ENCODE measurements at places on chromosomes 11 and 22.

DNA sequence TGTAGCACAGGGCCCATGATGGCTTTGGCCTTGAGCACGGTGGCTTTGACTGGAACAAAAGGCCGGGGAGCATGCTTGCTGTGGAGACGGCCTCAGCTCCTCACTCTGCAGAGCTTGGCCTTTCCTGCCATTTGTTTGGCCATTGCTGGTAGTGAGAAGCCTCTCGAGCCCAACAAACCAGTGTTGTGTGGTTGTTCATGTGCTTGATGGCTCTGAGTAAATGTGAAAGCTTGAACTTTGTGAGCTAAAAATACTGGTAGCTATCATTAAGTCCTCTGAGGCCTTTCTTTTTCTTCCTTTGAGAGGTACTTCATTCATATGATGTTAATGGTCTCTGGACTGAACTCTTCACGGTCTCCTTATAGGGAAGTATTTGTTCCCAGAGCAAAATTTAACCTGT, 39.6 kb downstream of the NAT10 start:
- DNase-seq = no peak

DNA sequence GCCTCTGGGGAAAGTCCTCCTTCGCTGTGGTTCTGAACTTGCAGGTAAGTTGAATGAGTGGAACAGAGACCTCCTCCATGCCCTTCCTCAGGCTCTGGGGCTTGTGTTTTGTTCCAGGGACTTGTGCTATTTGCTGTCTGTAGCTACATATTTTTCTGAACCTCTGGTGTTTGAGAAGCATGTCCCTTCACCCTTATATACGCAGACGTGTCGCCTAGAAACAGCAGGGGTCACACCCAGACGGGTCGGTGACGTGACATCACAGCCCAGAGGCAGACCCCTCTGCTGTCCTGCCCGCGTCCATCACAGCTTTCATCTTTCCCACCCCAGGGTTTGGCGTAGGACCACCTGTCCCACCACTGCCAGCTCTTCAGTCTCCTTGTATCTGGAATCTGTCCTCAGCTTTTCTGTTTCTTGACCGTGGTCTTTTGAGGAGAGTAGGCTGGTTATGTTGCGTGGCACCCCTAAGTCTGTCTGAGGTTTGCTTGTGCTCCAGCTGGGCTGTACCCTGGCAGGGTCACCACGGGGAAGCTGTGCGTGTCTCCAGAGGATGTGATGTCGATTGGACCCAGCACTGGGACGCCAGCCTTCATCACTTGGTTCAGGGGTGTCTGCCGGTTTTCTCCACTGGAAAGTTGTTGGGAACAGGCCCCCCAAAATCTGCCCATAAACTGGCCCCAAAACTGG, 13.4 kb upstream of the MUC5B start:
- DNase-seq = no peak

GRCh38 chr11:27618281-27618915, 81.9 kb downstream of the BDNF start:
- no peak for DNase-seq

DNA sequence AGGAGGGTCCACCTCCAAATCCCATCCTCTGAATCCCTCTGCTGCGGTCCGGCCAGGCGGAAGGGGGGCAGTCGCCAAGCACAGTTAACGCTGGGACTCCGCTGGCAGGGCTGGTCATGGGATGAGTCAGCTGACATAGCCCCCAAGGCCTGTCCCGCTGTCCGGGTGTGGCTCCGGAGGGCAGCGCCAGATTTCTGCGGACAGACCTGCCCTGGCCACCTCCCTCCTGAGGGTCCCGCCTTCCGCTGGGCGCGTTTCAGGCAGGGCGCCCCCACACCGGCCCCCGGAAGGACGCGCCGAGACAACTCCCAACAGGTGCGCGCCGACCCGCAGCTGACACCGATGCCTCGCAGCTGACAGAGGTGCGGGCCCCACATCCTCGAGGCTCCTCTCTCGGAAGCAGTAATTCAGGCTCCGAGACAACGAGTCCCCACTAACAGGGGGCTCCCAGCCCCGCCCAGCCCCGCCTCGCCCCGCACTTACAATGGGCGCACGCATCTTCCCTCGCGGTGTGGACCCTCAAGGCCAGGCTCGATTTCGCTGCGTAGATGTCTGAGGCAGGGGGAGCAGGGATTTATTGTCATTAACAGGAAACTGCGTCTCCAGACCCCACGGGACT, 607 bp downstream of the PLAAT3 start:
- peak; percentile 46 for DNase-seq

DNA sequence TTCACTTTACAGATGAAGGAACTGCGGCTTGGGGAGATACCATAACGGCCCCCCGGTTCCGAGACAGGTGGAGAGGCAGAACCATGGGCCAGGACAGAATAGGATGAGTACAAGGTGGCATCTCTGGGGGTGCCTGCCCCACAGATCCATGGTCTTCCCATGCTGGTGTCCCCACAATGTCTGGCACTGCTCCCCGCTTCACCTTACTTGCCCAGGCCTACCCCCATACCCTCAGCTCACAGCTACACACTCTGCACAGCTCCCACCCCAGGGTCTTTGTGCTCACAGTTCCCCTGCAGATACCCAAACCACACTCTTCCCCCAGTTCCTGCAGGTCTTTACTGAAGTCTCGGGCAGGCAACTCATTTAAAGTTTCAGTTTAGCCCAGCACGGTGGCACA, 11.4 kb upstream of the DGCR8 start:
- no peak for DNase-seq

- no peak for DNase-seq
Measured at GRCh38 chr11:68688881-68689280, 4.5 kb downstream of the GAL start.

DNA sequence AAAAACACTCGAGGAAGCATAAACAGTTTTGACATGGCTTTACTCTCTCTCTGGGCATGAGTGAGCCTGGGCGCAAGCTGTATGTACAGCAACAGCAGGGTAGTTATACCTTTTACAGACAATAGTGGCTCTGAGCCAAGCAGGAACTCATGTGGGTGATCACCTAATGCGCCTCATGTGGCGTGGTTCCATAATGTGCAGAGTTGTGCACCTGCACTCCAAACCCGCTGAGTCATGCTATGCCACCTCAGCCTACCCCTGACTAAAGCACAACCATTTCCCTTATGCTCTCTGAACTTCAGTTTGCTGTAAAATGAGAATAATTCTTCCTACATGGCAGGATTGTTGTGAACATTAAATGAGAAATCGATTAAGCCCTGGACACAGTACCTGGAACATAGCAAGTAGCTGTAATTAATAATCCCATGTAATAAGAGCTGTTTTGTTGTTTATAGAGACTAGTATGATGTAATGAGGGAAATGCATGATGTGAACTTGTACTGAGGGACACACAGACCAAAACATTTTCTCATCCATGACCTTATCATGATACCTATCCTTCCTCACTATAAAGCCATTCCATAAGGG, 71.6 kb downstream of the CCDC34 start:
- no peak for DNase-seq

DNA sequence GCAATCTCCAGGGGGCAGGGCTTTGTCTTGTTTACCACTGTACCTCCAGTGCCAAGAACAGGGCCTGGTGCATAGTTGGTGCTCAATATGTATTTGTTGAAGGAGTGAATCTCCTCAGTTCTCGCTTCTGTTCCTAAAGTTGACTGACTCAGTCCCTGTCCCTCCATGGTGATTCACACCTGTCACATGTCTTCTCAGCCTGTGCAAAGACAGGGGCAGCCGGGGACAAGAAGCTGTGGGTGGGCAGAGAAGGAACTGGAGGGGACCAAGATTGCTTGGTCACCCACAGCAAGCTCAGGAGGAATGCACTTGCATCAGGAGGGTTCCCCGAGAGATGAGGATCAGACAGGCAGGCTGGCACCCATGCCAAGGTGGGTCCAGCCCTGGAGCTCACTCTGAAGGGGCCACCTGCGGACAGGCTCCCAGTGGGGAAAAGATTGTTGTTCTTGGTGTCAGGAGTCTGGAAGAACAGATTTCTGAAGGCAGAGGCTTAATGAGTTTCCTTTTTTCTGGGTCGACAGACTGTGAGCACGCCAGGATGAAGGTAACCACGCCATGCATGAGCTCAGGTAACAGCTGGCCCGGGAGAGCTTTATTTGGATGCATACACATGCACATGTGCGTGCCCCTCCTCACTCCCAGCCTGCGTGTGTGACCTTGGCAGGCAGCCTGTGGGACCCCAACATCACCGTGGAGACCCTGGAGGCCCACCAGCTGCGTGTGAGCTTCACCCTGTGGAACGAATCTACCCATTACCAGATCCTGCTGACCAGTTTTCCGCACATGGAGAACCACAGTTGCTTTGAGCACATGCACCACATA, 16.9 kb downstream of the IL17RA start:
- no peak for DNase-seq

DNA sequence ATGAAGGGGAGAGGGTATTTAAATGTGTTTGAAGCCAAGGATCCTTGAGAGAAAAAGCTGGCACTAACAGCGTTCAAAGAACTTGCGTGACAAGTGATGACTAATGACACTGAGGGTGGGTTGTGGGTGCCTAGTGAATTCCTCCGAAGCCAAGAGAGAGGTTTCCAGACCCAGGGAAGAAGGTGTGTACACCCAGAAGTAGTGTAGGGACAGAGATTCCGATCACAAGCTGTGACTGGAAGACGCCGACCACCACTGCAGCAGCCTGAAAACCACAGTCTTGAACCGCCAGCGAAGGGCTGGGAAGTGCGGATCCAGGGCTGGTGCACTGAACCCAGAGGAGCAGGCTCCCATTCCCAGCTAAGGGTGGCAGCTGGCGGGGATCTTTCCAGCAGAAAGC, 9.5 kb downstream of the PPARA start:
- DNase-seq = no peak

- DNase-seq = peak; percentile 58
Measured at GRCh38 chr22:30705710-30706651, 11.3 kb downstream of the OSBP2 start.

- DNase-seq = peak; percentile 70
Measured at GRCh38 chr11:111206472-111206871, 39.1 kb upstream of the POU2AF2 start.

DNA sequence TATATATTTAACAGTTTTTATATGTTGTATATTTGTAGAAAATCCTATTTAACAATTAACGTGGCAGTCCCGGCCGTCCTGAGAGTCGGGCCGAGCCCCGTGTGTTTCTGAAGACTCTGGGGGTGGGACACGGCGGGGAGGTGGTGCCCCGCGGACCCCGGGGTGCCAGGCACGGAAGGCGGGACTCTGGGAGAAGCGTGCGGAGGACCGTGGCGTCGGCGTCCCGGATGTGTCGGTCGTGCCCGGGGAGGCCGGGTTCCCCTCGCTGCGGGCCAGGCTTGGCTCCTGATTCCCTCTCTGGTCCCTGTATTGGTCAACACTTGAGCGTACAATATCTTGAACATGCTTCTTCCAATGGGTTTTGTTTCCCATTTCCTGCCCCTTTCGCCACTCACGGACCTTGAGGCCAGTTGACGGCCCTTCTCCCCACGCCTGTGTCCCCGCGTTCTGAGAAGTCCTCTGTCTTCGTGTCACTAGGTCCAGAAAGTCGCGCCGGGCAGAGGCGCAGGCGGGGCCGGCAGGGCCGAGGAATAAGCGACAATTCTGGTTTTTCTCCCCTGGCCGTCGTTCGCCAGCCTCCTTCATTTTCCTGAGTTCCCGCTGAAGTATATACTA, 1076.7 kb downstream of the BRD1 start:
- DNase-seq = no peak

DNA sequence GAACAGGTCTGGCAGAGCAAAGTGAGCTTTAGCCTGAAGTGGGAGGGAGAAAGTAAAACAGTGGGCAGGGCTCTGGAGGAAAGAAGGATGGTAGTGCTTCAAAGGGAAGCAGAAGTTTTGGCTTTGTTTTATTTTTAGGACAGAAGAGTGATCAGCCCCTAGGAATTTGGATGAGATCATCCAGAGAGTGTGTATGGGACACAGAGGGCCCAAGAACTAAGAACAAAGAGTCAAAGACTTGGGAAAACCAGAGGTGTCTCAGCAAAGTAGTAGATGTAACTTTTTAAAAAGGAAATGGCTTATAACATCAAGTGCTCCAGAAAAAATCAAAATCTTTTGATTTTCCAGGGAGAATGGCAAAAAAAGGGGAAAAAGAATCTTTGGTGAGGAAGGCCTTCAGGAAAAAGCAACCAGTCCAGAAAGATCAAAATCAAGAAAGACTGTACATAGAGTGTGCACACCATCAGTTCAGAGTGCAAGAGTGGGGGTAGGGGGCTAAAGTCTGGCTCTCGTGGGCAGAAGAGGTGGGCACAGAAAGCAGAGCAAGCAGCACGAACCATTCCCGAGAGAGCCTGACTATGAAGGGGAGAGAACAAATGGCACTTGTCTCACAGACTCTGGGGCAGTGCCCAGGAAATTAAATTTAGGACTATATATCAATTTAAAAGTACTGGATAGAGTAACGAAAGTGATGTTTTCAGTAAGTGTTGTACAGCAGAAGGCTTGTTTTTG, 30.0 kb downstream of the MAPK1 start:
- peak; percentile 82 for DNase-seq

DNA sequence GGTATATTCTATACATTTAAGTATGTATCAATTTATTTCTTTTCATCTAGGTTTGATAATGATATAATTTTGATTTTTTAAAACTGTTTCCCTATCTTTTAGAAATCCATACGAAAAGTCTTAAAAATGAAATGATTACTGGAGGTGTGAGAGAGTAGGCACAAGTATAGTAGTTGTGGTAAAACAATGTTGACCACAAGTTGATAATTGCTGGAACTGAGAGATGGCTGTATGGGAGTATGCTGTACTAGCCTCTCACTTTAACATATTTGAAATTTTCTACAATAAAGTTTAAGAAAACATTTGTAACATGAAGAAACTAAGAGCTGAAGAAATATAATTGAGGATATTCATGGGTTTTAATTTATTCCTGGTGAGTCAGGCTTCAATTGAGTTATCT, 30.0 kb downstream of the FSHB start:
- no peak for DNase-seq

DNA sequence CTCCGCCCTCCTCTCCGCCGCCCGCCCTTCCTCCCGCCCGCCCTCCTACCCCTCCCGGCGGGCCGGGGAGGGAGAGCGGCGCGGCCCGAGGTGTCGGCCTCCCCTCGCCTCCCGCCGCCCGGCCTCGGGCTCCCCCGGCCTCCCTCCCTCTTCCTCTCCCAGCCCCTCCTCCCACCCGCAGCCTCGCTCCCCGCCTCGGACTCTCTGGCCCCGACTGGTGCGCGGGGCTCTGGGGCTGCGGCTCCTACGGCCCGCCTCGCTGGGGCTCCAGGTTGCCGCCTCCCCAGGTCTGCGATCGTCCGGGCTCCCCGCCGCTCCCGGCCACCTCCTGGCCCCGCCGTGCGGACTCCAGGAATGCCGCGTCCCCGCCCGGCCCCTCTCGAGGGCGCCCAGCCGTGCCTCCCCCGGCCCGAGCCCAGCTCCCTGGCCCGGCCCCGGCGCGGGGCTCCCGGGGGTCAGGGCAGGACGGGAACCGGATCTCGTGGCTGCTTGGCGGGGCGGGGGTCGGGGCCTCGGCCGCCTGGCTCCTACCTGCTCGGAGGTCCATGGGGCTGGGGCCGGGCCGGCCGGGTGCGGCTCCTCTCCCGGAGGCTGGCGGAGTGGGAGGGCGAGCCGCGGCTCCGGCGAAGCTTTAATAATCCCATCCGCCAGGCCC, at the start of gene CLCF1:
CLCF1 (minus strand) TSS at position 606 of the 655 bp plus-strand sequence; CDS start at position 547, 59 bp downstream.
- peak; percentile 82 for DNase-seq

DNA sequence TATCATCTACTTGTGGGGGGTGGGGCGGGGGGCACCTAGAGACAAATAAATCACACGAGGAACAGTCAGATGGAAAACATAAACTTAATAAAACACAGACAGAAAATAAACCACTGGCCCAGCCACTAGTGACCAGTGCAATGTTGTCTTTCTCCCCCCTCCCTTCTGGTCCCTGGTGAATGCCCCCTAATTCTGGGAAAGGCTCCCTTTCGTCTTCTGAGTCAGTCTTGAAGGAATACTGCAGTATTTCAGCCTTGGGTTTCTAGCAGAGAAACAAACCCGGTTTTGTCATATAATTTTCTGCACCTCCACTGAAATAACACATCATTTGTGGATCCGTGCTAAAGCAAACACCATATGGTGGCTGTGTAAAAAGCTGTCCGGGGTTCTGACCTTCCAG, 101.7 kb downstream of the ABTB2 start:
- no peak for DNase-seq

Measured in AG08396 (cell line).